ENCODE measurements at places on chromosomes 16 and 17.

- DNase-seq, result no peak
These were observed 152.0 kb downstream of the ZFHX3 start for GRCh38 chr16:72895951-72896350.

GRCh38 chr17:54235571-54235970, 412.8 kb downstream of the KIF2B start:
- no peak for DNase-seq

DNA sequence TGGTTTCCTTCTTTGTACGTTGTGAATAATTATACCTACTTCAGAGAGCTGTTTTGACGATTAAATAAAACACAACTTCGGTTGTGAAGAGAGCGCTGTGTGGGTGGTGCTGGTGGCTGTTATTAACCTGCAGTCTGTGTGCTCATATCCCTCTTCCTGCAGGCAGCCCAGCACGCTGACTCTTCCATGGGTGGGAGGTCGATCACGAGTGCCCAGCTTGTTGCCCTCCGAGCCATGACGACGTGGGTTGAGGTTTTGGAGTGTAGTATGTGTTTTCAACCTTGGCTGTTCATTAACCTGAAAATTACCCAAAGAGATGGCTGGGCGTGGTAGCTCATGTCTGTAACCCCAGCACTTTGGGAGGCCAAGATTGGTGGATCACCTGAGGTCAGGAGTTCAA, 11.3 kb upstream of the GCSH start:
- no peak for DNase-seq

DNA sequence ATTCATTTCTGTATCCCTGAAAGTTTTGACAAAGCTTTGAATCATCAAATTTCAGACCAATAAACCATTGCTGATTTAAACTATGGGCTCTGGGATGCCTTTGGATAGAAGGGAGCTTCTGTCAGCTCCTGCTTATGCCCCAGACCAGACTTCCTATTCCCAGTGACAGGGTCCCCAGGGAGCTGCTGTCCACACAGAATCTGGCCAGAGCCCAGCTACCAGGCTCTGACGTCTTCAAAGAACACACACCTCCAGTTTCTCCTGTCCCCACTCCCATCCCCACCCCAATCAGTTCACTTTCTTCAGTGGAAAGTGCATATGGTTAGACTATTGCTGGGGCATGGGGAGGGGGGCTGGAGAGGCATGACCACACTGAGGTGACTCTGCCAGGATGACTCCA, 51.6 kb upstream of the SREBF1 start:
- DNase-seq, result no peak

GRCh38 chr17:57873261-57874057, 23.6 kb upstream of the MRPS23 start:
- no peak for DNase-seq

DNA sequence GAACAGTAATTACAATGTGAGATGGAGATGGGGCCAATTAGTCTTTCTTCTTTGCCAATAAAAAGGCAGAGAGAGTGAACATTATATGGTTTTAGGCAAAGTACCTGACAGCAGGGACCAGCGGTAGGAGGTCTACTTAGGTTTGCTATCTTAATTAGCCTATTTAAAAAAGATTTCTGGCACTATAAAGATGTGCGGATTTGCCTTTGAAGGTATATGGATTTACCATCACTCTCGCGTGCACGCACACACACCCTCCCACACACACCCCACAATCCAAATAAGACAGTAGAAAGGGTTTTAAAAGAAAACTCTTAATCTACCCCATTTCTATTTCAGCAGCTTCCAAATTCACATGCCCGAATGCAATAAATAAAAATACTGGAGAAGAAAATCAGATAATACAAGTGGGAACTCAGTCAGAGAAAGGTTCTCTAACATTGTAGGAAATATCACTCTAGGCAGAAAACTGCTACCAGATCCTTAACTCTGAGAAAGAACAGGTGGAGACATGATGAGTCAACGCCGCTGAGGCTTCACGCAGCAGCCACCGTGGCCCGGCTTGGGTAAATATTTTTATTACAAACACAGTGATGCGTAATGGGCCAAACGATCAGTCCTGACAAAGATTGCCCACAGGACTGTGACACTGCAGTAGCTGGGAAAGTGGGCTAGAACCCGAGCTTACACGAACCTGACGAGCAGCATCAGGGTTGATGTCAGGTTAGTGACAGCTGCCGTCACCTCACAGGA, 66.6 kb upstream of the AXIN2 start:
- DNase-seq, result no peak

DNA sequence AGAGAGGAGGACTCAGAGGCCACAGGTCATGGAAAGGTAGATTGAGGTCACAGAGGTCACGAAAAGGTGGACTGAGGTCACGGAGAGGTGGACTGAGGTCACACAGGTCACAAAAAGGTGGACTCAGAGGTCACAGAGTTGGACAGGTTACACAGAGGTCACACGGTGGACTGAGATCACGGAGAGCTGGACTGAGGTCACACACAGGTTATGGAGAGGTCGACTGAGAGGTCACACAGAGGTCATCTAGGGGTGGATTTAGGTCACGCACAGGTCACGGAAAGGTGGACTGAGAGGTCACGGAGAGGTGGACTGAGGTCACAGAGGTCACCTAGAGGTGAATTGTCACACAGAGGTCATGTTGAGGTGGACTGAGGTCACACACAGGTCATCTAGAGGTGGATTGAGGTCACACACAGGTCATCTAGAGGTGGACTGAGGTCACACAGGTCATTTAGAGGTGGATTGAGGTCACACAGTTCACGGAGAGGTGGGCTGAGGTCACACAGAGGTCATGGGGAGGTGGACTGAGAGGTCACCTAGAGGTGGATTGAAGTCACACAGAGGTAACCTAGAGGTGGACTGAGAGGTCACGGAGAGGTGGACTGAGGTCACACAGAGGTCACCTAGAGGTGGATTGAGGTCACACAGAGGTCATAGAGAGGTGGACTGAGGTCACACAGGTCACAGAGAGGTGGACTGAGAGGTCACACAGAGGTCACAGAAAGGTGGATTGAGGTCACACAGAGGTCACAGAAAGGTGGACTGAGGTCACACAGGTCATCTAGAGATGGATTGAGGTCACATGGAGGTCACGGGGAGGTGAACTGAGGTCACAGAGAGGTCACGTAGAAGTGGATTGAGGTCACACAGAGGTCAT, 26.7 kb upstream of the JPT2 start:
- no peak for DNase-seq

DNA sequence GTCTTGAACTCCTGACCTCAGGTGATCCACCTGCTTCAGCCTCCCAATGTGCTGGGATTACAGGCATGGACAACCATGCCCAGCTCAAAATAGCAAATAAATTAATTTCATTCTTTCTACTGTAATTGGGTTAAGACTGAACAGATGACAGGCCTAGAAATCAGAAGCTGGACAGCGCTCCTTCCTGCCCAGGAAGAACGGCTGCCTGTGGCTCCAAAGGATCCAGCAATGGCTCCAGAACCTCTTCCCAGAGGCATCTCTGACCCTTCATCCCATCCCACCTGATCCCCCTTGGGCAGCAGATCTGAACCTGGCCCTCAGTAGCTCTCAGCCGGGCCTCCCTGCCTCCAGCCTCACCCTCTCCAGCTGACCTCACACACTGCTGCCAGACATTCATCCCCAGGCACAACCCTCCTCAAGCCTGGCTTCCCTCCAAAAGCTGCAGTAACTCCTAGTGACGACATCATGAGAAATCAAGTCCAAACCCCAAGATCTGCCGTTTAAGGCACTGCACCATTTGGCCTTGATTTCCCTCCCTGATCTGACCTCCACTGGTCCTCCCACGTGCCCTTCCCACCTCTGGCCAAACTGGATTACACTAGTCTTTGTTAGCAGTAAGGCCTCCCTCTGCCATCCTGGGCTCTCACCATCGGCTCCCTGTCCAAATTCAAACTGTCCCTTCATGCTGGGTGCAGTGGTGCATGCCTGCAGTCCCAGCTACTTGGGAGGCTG, 3.1 kb upstream of the MIF4GD start:
- no peak for DNase-seq

DNA sequence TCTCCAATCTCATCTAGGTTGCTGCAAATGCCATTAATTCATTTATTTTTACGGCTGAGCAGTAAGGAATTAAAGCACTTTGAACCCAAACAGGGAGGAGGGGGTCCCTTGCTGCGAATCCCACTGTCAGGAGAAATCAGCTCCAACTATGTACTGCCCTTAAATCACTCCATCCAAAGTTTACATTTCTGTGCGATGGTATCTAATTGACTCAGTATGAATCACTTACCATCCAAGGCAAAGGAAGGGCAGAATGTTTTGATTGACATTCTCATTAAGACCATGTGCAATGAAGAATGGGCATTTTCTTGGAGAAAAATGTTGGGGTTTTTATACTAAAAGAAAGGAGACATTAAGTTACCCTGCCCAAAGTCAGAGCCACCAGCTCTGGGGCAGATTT, 47.7 kb upstream of the XYLT1 start:
- no peak for DNase-seq

DNA sequence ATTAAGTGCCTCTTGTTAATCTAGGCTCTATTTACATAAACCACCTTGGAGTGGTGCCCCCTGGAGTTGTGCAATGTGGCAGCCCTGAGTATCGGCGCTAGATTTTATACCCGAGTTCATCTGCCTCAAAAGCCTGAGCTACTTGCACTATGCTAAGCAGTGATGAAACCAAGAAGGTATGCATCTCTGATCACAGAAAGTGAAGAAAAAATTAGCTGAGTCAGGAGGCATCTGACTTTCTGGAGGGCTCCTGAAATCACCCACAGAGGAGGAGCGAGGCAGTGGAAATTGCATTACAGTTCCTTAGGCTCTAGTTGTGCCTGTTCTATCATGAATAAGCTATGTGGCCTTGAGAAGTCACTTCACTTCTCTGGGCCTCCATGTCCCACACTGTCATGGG, 80.3 kb upstream of the PSMD7 start:
- no peak for DNase-seq

- DNase-seq, result no peak
These were observed 115.9 kb downstream of the ANKRD11 start for GRCh38 chr16:89374393-89374960.

DNA sequence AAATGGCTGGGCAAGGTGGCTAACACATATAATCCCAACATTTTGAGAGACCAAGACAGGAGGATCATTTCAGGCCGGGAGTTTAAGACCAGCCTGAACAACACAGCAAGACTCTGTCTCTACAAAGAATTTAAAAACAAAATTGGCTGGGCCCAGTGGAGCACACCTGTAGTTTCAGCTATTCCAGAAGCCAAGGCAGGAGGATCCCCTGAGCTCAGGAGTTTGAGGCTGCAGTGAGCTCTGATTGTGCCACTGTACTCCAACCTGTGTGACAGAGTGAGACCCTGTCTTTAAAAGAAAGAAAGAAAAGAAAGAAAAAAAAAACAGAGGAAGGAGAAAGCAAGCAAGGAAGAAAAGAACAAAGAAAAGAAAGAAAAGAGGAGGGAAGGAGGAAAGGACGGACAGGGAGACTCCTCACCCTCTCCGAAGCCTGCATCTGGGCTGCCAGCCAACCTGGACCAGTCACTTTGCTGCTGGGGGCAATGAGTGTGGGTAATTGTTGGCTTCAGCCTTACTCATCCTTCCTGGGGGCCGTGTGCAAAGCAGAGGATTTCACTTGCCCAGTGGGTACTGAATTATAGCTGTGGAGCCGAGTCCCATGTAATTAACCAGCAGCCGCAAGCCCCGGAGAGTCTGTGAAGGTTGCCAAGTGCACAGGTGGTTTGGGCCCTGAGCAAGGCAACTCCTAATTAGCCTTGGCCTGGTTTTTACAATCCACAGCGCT, 6.7 kb upstream of the MT4 start:
- no peak for DNase-seq

DNA sequence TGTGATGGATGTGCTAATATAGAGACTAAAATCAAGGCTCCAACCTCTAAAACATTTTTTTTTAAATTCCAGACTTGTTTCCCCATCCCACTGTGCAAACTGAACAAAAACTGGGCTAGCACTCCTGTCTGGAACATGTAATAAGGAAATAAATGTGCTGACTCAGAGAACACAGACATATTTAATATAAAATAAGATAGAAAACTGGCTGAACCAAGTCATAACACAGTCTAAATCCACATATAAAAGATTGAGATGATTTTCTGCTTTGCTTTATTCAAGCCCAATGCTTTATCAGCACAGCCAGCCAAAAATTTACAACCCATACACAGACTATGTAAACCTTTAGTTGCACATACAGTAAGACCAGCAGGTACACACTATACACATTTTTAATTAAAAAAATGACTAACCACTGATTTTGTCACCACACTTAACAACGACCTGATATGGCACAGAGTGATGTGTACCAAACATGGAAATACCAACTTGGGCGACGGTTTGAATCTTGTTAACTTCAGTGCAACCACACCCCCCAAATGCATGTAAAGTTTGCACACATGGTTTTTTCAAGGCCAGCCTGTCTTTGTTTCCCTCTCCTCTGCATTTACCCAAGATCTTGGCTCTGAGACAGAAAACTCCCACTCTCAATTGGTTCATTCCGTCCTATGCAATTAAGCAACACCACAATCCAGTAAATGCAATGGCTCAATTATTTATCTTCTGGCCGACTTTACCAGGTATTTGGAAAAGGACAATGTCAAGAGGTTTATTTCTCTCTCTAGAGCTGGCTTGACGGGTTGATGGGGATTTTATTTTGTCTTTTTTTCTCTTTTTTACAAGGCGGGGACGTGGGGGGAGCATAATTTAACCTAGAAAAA, 1.2 kb downstream of the STAT3 start:
- no peak for DNase-seq

GRCh38 chr16:2436110-2436509, 6.9 kb downstream of the CCNF start:
- no peak for DNase-seq

- DNase-seq, result no peak
These were observed 146.1 kb downstream of the SEC14L1 start for GRCh38 chr17:77286641-77287431.

DNA sequence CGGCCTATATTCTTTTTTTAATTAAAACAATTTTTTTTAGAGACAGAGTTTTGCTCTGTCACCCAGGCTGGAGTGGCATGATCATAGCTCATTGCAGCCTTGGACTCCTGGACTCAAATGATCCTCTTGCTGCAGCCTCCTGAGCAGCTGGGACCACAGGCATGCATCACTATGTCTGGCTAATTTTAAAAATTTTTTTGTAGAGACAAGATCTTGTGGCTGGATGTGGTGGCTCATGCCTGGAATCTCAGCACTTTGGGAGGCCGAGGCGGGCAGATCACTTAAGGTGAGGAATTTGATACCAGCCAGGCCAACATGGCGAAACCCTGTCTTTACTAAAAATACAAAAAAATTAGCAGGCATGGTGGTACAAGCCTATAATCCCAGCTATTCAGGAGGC, 54.8 kb upstream of the MSI2 start:
- DNase-seq, result no peak

GRCh38 chr17:59347975-59348391, 16.5 kb downstream of the YPEL2 start:
- no peak for DNase-seq

GRCh38 chr17:32940706-32941390, 12.9 kb downstream of the TMEM98 start:
- DNase-seq, result no peak

- no peak for DNase-seq
These were observed at the start of gene KATNB1 for GRCh38 chr16:57735755-57736418. KATNB1 (plus strand) TSS chr16:57735770; CDS start chr16:57737244, 1,474 bp downstream.

GRCh38 chr17:29243792-29244191, 2.9 kb upstream of the CRYBA1 start:
- no peak for DNase-seq

Data from GM06990 (cell line).